Stimulated activated CD4-positive, alpha-beta T cell treated with anti-CD3 and anti-CD28 coated beads, TNF-alpha, amount 100 ng/mL, for 1 hour (primary cell): ENCODE measurements at places on chromosomes 1 and 21.
A peak's percentile ranks its signal among the peaks of the same experiment; 100 is the strongest.

GRCh38 chr1:238061967-238062613 lies 171.4 kb upstream of the ZP4 start:
- DNase-seq = no peak

DNA sequence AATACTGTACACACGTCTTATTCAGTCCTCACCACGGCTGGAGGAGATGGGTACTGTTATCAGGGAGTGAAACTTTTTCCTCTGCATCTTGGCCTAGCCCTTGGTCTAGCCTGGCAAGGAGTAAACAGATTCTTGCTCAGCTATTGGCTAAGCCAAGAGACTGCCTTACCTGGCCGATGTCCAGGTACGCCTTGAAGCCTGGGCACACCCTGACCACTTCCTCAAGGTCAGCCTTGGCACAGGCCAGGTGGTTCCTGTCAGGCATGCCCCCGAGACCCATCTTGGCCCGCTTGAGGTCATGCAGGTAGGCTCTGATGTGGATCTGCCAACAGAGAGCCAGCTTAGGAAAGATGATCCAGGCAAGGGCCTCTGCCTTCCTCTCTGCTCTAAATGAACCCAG lies 17.8 kb upstream of the PARS2 start:
- DNase-seq = no peak

DNA sequence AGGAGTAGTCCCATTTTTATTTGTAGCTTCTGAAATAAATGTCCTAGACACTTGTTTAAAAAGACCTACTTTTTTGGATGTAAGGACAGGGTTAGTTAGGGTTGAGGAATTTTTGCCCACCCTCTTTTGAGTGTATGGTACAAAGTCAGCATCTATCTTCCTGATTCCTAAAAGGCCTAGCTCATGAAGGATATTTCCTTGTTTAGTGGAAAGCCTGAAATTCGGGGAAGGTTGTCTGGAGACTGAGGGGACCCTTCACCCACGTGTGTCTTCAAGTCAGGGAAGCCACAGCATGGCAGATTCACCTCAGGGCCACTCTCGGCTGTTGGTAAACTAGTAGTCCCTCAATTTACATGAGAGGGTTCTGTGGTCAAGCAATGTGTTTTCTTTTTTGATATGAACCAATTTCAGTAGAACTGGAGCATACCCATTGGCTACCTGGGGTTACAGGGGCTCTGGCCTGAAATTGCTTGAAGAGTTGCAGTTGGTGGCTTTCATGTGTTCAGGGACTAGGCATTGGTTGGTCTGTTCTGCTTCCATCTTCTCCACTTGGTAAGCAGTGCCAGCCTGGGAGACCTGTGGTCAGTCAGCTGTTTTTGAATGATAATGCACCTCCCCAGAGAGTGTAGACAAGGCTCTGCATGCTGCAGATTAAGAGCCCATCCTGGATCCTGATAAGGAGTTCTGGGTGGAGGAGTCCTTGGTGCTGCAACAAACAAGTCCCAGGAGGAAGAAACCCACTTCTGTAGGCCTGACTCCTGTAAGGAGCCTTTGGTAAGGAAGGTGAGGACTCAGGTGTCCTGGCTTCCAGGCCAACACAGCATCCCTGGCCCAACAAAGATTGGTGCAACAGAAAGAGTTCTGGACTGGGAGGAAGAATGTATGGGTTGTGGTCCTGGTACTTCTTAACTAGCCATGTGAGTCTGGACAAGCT lies 6.3 kb downstream of the BTG2 start:
- no peak for DNase-seq

DNA sequence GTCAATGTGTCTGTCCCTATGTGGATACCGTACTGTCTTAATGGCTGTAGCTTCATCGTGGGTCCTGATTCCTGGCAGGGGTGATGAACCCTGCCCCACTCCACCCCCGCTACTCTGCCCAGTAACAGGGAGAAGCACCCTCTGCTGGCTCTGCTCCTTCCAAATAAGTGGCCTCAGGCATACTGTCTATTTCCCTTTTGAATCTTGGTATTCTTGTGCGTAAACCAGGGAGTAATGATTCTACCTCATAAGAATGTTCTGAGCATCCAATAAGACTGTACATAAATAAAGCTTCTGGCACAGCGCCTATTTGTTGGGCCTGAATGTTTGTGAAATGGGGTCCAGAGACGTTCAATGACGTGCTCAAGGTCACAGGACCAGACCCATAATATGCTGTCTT lies 35.2 kb upstream of the CTPS1 start:
- no peak for DNase-seq

DNA sequence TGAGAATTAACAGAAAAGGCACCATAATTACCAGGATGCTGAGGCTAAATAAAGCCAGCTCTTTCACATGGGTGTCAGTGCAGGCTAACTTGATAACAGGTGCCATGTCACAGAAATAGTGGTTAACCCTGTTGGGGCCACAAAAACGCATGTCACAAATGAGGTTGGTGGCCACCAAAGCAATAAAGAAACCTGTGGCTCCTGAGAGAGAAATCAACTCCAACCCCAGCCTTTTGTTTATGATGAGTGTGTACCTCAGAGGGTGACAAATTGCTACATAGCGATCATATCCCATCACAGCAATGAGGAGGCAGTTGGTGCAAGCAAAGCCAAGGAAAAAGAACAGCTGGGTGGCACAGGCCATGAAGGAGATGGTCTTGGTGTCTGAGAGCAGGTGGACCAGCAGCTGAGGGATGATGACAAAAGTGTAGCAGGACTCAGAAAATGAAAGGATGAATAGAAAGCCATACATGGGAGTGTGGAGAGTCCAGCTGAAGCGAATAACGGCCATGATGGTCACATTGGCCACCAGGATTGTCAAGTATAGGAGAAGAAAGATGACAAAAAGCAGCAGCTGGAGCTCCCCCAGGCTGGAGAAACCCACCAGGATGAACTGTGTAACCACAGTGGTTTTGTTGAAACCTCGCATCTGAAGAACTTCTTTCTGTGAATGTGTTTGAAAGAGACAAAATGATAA lies at the start of gene OR10T2:
TSS of gene OR10T2 (minus strand) at position 649 of the 697 bp plus-strand sequence. CDS start at position 649, 0 bp downstream.
- no peak for DNase-seq

- DNase-seq = no peak
These were observed 2.0 kb downstream of the ASCL5 start for GRCh38 chr1:201125019-201125418.

DNA sequence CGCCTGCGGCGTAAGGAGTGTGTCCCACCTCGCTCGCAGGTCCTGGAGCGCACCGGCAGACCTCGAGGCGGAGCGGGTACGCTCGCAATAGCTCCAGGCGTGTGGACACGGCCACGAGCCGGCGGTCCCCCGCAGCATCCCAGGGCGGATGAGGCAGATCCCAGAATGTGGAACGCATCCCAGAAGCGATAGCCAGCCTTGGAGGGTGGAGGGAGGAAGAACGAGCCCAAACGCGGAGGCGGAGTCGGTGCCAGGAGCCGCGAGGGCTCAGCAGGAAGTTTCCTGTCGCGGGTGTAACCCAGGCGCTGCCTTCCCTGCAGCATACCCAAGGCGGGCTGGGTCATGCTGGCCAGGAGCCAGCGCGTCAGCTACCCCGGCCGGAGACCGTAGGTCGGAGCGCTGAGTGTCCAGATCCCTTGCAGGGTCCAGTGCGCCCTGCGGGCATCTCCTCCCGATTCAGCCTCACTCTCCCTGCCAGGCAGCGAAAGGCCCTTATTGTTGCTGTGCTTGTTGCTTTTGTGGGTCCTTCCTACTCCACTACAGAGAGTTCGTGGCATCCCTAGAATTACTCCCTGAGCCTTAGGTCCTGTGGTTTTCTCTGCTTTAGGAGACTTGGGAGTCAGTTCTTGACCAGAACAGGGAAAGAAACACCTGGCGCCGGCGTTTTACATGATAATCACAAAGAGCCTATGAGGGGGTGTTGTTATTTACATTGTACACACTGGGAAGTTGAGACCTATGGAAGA lies 27.7 kb downstream of the STYXL2 start:
- DNase-seq = no peak

- DNase-seq = peak; percentile 37
These were observed 12.0 kb upstream of the FCAMR start for GRCh38 chr1:206982216-206982615.

DNA sequence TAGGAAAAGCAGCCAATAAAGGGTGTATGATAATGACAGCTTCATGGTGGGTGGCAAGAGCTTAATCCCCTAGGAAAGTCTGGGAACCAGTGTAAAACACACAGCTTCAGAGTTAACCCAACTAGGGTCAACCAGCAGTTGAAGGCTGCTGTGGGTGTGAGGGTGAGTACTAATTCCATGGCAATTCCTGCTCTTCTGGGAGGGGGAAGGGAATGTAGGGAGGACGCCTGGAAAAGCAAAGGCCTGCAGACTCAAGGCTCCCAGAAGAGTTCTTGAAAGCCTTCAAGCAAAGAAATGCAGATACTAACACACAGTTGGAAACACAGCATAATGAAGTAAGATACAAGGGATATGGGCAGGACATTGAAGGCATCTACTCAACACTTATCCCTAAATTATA lies 28.1 kb downstream of the TTLL7 start:
- DNase-seq = no peak

DNA sequence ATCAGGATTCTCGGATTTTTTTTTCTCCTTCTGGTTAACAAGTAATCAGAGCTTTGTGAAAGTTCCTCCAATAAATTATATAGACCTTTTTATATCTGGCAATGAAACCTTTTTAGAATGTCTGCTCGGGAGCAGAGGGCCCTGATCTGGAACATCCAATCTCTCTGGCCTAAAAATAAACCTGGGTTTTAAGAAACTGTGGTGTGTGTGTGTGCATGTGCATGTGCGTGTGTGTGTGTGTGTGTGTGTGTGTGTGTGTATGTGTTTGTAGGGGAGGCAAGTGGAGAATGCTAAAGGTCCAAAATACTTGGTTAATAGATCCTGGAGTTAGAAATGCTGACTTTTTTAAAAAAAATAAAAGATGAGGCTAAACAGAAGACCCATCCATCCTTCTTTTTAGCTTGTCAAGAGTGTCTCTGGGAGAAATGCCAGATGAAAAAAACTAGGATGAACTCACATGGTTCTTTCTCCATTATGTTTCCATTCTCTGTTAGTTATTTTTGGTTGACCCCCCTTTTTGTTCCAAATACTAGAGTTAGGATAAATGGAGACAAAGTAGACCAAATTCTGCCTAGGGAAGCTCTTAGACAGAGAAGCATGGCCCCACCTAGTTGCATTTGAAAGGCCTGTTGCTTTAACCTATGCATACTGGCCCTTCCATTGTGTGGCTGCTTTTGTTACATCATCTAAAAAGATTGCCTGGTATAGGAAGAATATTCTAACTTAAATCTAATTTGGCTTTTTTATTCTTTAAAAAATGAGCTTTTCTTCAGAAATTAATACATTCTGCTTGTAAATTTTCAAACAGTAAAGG lies 175.9 kb downstream of the PAPPA2 start:
- no peak for DNase-seq

DNA sequence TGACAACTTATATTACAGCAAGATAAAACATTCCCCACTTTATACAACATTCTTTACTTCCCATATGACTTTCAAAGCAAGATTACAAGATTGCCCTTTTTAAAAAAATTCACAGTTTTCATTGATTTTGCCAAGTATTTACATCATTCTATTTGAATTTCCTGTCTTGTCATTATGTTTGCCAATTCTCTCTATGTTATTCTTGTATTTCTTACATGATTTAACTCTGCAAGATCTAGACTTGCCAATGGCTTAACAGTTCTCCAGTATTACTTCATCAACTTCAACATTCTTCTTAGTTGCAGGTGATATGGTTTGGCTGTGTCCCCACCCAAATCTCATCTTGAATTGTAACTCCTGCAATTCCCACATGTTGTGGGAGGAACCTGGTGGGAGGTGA lies 31.6 kb downstream of the FMO4 start:
- DNase-seq = no peak

GRCh38 chr1:53580009-53580400 lies 120.8 kb downstream of the DMRTB1 start:
- DNase-seq = no peak

DNA sequence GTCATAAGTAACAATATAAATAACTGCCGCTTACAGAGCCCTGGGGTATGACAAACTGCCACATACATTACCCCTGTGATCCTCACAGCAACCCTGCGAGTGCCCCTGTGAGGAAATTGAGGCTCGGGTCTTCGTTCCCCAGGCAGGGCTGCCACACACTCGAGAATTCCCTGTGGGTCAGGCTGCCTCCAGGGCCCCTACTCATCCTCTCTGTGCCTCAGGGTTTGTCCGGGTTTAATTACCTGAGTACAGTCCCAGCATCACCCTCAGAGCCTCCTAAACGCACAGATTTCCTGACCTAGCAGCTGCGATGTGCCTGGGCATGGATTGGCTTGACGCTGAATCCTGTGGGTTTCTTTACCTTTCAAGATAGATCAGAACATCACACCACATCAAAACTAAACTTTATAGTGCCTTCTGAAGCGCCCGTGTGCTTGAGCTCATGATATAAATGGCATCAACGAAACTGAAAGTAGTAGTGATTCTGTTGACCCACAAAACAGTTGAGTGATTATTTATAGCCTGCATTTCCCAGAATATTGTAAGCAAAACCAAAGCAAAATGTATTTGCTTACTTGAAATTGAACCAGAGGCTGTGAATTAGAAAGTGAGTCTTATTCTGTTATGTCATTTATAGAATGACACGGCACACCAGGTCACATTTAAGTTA lies 14.0 kb downstream of the SLC37A1 start:
- DNase-seq = no peak

GRCh38 chr21:31772674-31773555 lies 41.0 kb upstream of the SCAF4 start:
- DNase-seq = no peak

DNA sequence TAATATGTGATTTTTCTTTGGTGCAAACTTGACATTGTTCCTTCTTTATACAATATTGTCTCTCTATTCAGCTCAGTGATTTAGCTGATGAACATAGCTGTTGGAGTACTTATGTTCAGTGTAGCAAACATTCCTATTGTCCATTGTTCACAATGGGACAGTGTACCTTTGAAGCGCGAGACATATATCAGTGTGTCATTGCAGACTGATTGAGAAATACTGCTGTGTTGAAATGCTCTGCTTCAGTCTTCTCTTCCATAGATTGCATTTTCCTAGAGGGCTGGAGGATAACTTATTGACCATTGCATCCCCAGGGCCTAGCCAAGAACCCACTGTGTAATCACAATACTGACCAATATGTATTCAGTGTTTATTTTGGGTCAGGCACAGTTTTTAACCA lies 46.5 kb downstream of the HLX start:
- DNase-seq = no peak

GRCh38 chr21:38751379-38752050 lies 54.2 kb upstream of the ETS2 start:
- DNase-seq = no peak

GRCh38 chr21:41957991-41958766 lies 4.4 kb upstream of the C2CD2 start:
- DNase-seq = no peak

DNA sequence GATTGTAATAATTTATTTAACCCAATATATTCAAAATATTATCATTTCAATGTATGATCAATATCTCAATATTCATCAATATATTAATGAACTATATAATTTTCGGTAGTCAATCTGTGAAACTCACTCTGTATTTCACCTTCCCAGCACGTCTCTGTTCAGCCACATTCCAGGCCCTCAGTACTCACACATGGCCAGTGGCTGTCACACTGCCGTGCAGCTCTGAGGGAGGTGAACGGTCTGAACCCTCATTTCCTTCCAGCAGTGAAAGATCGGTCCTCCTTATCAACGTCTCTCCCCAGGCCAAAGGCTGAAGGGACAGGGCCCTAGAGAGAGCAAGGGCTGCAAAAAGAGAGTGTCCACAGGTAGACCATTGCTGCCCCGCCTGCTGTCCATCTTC lies 39.5 kb upstream of the ZNF124 start:
- DNase-seq = no peak

GRCh38 chr1:166089804-166090203 lies 77.0 kb downstream of the FAM78B start:
- DNase-seq = no peak

GRCh38 chr1:11653101-11653860 lies 948 bp downstream of the FBXO2 start:
- DNase-seq = no peak

GRCh38 chr21:45558044-45558721 lies 15.9 kb upstream of the SLC19A1 start:
- no peak for DNase-seq
